ENCODE measurements at places on chromosomes 6 and 20.

- no peak for DNase-seq
Measured at GRCh38 chr6:15336900-15337560, 91.2 kb downstream of the JARID2 start.

DNA sequence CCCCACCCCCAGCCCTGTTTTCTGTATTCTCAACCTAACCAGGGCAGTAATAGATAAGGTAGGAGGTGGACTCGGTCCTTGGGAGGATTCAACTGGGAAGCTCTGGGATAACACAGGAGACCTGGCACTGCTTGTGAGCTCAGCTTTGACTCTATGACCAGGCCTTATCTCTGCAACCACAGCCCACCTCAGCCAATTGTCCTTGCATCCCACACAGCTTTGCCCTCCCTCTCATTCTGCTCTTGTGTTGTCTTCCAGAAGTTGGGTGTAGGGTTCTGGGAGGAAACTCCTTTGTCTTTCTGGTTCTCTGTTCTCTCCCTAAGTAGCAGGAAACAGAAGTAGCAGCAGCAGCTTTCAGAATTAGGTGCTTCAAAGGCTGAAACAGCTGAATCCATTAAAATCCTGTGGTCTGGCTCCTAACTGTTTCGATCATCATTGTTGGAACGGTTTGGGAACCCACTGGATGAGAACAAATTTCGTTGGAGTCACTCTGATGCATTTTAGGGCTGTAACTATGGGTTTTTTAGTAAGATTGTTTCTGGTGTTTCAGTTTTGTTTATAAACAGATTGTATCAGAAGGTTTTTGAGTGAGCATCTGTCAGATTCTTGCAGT lies 32.4 kb upstream of the SNX9 start:
- no peak for DNase-seq

- no peak for DNase-seq
Measured at GRCh38 chr6:116876635-116877611, at the start of gene RFX6. Gene RFX6, plus strand, starts transcription at chr6:116877242. Its CDS starts 34 bp downstream, at chr6:116877276.

DNA sequence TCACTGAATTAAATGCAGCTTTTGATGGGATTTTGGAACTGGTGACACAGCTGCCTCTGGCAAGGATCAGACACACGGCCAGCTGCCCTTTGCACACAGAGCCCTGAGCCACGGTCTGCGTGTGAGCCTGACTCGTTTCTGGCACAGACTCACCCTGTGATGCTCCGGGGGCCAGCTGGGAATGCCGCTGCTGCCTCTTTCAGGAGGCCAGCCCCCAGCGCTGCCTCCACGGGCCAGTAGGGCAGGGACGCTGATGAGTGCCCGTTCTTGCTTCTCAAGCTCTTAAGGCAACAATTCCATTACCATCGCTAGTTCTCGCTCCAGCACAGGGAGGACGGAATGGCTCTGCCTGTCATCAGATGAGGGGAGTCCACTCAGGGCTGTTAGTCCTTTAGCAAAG lies 61.6 kb downstream of the IRF4 start:
- DNase-seq = no peak

DNA sequence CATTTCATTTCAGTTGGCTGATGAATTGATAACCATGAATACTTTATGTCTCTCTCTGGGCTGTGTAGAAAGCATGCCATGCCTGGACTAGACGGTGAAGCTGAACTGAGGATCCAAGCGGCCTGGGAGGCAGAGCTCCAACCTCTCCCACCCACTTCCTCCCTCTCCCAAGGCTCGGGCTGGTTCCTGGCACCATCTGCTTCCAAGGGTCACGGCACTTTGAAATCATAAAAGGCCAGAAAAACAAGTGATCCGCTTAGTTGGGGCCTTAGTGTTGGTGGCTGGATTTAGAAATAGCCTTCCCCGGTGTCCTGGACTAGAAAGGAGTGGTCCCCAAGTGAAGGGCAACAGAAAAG lies 202.4 kb upstream of the PMEPA1 start:
- DNase-seq = no peak

DNA sequence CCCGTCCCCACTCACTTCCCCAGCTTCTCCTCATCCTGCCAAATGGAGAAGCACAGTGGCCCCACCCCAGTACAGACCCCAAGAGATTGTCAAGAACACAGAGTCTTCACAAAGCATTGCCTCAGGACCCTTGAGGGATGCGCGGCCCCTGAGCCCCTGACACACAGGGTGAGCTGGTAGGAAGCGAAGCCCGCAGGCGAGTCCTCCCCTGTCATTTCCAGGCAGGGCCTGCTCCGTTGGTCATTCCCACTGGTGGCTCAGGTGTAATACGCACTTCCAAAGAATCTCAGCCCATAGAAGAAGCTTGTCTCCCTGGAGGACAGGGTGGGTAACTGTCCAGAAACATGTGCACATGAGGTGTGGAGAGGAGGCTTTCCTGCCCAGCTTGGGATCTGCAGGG lies 404.2 kb downstream of the THBS2 start:
- DNase-seq = no peak
